Activated CD4-positive, alpha-beta T cell treated with anti-CD3 and anti-CD28 coated beads for 4 hours (primary cell): ENCODE measurements at places on chromosomes 7 and 10.

DNA sequence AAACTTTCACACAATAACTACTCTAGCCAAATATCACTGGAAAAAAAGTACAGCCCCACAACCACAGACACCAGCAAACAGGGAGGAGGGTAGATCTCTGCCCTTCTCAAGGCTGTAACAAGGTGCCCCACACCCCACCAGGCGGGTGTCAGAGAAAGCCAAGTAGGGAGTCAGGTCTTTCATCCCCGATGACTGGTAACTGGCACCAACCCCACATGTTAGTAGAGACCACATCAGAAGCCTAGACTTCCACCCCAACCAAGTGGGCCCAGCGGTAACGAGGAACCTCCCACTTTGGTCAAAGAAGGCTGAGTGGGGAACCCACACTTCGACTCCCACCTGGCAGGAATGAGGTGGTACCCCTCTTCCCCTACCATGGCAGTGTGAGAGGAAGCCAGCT, 16.4 kb upstream of the RUFY2 start:
- peak; percentile 12 for DNase-seq

DNA sequence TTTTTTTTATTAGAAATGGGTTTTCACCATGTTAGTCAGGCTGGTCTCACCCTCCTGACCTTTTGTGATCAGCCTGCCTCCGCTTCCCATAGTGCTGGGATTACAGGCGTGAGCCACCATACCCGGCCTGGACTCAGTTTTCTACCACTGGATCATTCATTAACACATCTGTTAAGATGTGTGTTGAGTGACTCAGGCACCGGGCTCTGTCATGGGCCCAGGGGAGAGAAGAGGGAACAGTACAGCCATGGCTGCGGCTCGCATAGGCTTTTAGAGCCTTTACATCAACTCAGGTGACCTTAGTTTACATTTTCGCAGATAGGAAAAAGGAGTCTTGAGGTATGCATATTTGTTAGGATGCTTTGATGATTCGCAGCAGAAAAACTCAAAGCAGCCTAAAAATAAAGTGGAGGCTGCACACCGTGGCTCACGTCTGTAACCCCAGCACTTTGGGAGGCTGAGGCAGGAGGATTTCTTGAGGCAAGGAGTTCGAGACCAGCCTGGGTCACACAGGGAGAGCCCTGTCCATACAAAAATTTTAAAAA, 3.1 kb upstream of the ARPC1B start:
- no peak for DNase-seq

- peak; percentile 28 for DNase-seq
Observed at GRCh38 chr7:44534501-44534900, 6.6 kb downstream of the NPC1L1 start.

- peak; percentile 70 for DNase-seq
Observed at GRCh38 chr10:6070660-6071059, 8.5 kb upstream of the IL2RA start.

DNA sequence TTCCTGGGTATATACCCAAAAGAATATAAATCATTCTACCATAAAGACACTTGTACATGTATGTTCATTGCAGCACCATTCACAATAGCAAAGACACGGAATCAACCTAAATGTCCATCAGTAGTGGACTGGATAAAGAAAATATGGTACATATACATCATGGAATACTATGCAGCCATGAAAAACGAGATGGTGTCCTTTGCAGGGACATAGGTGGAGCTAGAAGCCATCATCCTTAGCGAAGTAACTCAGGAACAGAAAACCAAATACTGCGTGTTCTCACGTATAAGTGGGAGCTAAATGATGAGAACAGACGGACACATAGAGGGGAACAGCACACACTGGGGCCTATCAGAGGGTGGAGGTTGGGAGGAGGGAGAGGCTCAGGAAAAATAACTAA, 183.7 kb upstream of the CELF2 start:
- DNase-seq = no peak

- no peak for DNase-seq
Observed at GRCh38 chr7:110592557-110592956, 498.4 kb upstream of the LRRN3 start.

GRCh38 chr7:155323001-155323638, 25.4 kb downstream of the INSIG1 start:
- no peak for DNase-seq

DNA sequence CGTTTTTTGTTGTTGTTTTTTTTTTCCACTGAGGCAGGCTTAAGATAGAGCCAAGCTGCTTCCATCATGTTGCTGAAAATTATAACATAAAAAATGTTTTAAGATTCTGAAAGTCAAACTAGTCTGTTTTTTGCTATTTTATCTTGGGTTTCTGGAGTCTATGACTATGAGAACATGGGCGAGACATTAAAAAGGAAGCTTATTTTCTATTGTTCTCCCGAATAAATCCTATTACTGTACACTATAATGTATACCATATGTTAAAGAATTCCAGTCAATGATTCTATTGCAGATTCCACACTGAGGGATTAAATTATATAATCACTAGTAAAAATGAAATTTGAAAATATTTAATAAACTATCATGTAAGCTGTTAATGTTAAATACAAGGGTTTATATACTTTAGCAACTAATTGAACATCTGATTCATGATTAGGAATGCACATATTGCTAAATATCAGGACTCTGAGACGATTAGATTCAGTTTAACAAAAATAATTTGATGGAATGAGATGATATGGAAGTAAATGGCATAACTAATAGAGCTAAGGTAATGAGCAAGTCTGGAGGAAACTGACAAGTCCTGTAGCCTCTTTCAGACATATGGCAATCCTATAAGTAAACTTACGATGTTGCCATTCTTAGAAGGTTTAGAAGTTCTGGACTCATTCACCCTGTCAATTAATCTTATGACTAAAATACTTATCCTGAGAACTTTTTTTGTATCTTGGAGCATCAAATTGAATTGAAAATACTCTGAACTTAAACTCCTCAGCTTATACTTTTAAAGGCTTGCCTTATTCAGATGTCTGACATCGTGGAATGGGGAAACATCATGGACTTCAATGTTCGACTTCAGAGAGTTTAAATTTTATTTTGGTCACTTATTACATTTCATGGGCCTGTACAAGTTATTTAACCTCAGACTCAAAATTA, 294.8 kb upstream of the DGKB start:
- DNase-seq = no peak
